ENCODE measurements at places on chromosomes 6 and 20.
A peak's percentile ranks its signal among the peaks of the same experiment; 100 is the strongest.

DNA sequence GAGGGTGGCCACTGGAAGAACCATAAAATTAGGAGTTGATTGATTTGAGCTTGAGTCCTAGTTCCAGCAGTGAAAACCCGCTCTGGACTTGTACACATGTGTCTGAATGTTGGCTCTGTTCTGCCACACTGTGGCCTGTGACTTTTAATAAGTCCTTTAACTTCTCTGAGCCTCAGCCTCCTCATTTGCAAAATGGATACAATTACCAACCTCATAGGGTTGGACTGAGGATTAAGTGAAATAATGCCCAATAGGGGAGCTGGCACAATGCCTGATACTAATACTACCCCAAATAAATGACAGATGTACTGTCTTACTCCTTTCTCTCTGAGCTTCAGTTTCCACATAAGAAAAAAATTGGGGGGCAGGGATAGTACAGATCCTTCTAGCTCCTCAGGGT, 92.6 kb upstream of the RIPOR2 start:
- DNase-seq = no peak

DNA sequence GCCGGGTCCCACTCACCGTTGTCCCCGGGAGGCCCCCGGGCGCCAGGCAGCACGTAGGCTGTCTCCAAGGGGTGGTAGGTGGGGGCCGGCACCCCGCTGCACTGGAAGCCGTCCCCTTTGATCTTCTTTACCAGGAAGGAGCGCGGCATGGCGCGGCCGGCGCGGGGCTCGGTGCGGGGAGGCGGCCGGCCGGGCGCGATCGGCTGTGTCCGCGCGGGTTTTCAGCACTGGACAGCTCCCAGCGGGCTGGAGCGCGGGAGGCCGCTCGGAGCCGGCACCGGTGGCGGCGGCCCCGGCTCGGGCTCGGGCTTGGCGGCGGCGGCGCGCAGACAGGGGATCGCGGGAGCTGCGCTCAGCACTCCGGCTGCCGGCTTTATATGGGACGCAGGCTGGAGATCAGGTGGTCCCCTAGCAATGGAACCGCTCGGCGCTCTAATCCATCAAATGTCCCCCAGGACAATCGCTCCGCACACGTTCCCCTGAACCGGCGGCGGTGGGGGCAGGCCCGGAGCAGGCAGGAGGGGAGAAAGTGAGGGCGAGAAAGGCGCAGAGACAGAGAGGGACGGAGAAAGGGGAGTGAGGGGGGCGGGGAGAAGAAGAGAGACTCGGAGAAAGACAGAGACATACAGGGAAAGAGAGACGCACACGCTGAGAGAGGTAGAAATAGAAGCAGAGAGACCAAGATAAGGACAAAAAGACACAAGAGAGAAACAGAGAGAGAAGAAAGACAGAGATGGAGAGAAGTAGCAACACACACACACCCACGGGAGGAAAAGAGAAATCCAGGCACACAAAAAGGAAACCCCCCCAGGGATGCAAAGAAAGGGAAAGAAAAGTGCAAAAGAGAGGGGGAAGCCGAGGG, at the start of gene SCRT2:
Gene SCRT2 (minus strand): TSS at position 350 of the 862 bp plus-strand sequence. CDS start 201 bp downstream, at position 149.
- DNase-seq = peak; percentile 27

DNA sequence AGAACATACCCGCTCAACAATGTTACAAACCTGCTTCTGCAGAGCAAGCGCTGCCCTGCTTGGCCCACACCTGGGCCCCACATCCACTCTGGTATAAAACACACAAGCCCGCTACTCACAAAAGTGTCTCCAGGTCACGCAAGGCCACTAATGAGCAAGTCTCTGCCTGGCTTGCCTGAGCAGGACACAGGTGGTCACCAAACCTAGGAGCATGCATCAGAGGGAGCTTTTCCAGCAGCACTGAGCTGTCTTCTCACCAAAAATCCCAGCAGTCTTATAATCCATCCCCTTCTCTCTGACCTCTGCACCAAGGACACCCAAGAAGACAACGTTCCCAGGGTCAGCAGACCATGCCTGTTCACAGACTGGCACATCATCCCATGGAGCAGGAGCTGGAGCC, 100.8 kb downstream of the DLL1 start:
- no peak for DNase-seq

GRCh38 chr20:1364106-1364505, 28.7 kb downstream of the FKBP1A start:
- no peak for DNase-seq

DNA sequence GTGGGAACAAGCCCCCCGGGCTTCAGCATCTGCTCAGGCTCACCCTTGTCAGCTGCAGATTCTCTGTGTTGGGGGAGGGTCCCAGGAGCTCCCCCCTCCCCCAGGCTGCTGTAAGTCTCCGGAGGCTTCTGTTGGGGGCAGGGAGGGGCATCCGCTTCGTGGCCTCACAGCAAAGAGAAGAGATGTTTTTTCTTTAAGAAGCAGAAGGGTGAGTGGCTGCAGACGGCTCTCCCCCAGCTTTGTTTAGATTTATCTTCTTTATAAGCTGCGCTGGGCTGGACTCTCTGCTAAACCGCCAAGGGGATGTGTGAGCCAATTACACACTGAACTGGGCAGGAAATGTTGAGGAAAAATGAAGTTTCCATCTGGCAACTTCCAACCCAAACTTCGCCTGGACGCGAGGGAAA, 48.7 kb upstream of the GATA5 start:
- no peak for DNase-seq

DNA sequence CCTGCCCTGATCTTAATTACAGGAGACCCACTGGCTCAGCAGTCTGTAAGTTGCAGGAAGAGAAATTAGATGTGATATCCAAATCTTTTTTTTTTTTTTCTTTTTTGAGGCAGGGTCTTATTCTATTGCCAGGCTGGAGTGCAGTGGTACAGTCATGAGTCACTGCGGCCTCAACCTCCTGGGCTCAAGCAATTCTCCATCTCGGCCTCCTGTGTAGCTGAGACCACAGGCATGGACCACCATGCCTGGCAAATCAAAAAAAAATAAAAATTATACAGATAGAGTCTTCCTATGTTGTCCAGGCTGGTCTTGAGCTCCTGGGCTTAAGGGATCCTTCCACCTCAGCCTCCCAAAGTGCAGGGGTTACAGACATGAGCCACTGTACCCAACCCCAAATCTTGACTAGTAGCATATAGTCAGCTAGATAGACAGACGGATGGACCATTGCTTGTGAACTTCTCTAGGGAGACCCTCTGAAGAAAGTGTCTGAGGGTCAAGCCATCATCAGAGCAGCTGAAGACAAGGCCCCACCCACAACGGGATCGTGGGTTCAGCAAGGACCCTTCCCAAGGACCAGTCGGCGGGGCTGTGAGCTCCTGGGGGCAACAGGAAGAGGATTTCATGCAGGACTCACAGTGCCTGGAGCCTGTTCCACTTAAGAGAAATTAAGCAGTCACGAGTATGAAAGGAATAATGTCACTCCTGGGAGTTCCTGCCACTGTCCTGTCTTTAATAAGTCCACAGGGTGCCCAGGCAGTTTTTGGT, 222.7 kb downstream of the ANKRD60 start:
- no peak for DNase-seq

DNA sequence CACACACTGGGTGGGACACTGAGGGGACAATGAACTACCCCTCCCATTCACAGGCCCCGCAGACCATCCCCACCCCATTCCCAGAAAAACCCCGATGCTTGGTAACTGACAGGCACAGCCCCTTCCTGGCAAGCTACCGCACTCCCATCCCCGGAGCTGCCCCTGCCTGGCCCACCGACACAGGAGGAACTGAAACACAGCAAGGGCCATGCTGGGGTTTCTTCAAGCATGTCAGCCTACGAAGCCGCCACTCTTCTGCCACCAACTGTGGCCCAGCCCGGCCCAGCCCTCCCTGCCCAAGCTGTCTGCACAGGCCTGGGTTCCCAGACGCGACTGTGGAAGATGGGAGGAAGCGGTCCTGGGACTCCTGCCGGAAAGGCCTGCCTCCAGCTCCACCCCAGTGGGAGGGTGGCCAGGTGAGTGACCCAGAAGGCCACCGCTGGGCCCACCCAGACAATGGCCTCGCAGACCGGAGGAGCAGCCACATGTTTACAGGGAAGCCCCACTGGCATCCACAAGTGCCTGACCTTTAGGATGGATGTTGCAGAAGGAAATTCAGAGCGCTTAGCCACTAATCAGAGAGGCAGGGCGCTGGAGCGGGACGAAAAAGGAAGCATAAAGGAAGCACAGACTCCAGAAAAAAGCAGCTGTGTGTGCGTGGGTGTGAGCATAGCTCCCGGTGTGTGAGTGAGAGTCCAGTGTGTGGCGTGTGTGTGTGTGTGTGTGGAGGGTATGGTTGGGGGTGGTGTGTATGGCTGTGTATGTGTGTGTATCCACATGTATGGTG, 91.6 kb downstream of the PRND start:
- no peak for DNase-seq

DNA sequence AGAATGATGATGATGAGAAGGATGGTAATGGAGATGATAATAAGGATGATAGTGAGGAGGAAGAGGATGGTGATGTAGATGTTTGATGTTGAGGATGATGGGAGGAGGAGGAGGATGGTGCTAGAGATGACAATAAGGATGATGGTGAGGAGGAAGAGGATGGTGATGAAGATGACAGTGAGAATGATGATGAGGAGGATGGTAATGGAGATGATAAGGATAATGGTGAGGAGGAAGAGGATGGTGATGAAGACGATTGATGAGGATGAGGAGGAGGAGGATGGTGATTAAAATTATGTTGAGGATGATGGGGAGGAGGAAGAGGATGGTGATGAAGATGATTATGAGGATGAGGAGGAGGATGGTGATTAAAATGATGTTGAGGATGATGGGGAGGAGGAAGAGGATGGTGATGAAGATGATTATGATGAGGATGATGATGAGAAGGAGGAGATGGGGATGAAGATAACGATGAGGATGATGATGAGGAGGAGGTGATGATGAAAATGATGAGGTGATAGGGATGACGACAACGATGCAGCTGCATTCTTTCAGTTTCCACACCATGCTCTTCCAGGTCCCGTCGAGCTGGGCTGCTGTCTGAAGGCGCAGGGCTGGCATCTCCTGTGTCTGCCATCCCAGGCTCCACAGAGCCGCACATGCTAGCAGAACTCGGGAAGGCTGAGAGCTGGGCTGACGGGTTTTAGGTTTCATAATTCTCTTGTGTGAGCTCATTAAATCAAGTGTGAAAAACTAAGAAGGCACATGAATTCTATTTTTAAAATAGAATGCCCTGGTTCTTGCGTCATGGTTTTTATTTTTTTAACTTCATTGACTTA, 274.9 kb downstream of the SMOC2 start:
- no peak for DNase-seq

GRCh38 chr6:14658030-14658429, 540.5 kb downstream of the CD83 start:
- no peak for DNase-seq

GRCh38 chr6:31877125-31877650, 1.6 kb downstream of the SLC44A4 start:
- DNase-seq = no peak

GRCh38 chr20:35269055-35269781, 8.7 kb downstream of the MMP24OS start:
- no peak for DNase-seq

DNA sequence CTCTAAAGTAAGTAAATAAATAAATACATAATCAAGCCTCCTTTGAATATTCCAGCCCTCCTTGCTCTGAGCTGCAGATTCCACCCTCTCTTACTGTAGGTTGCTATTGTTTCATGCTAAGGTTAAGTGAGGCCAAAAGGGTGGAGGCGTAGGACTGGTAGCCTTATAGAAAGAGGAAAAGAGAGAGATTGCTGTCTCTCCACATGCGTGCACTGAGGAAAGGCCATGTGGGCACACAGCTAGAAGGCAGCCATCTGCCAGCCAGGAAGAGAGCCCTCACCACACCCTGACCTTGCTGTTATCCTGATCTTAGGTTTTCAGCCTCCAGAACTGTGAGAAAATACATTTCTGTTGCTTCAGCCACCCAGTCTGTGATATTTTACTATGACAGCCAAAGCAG, 87.4 kb upstream of the SHLD1 start:
- no peak for DNase-seq

GRCh38 chr6:137443901-137444300, 50.3 kb downstream of the OLIG3 start:
- no peak for DNase-seq

DNA sequence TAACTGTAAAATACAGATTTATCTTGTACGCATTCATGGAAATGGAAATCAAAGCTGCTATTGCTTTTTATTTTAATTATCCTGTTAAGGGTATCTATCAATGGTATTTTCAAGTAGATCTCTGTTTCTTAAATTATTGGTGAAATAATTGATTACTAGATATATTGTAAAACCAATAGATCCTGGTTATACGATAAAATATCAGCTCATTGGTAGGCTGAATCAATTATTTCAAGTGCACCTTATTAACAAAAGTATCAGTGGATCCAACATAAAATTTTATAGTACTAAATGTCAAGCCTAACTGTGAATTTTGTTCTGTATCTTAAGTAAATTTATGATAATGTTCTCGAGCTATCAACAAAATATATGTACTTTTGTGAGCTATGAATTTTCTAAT, 21.8 kb downstream of the PARD6B start:
- DNase-seq = no peak

- DNase-seq = no peak
Measured at GRCh38 chr20:20498076-20498861, 130.4 kb downstream of the INSM1 start.

GRCh38 chr20:10498200-10498599, 63.1 kb downstream of the SLX4IP start:
- DNase-seq = no peak

- no peak for DNase-seq
Measured at GRCh38 chr6:135630789-135631376, 133.3 kb upstream of the AHI1 start.

- DNase-seq = no peak
Measured at GRCh38 chr6:73797861-73798260, 101.9 kb downstream of the CD109 start.

GRCh38 chr20:15333170-15333569, 995.8 kb upstream of the FLRT3 start:
- no peak for DNase-seq

GRCh38 chr6:31796993-31797385, 1.4 kb upstream of the VARS1 start:
- DNase-seq = no peak

DNA sequence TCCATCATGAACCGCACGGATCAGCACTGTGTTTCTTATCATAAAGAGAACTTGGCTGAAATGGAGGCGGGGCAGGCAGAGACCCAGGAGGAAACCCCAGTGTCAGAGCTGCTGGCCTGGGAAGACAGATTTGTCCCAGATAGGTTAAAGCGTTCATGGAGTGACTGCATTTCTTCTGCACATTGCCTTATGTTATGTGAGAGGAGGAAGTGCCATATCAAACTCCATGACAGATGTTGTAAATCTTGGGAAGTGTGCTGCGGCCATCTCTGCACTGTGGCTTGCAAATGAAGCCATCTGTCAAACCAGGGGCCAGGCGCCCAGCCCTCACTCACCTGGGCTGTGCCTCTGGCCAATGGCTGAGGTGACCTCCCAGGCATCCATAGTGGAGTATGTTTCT, 163.0 kb downstream of the SLC24A3 start:
- DNase-seq = no peak

- no peak for DNase-seq
Measured at GRCh38 chr6:155200012-155200411, 63.8 kb upstream of the CLDN20 start.

GRCh38 chr6:160239929-160240690, 18.5 kb downstream of the SLC22A2 start:
- no peak for DNase-seq

GRCh38 chr6:128310451-128310850, 209.9 kb downstream of the PTPRK start:
- DNase-seq = no peak

All from stimulated activated CD8-positive, alpha-beta memory T cell treated with anti-CD3 and anti-CD28 coated beads, Interleukin-7, amount 100 ng/mL, for 4 hours (primary cell).